ENCODE measurements at places on chromosomes 7 and 10.

- DNase-seq: no peak
Measured at GRCh38 chr7:154566877-154567276, 436.0 kb downstream of the PAXIP1 start.

DNA sequence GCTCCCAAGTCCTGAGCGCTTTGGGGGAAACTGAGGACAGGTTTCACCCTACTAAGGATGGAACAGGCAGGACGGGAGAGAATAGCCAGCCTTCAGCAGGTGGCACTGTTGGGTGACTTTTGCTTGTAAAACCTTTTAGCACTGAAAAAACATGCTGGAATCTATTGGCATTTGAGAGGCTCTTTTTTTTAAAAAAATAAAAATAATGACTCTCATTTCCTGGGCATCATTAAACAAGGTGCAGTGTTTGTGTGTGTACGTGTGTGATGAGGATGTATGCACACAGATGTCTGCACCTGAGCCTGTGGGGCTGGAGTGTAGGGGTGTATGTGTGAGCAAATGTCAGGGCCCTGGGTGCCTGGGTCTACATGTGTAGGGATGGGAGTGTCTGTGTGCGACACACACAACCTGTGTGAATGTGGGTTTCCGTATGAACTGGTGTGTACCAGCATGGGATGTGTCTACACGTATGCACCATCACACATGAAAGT, 177.9 kb downstream of the RPS24 start:
- peak; percentile 59 for DNase-seq

- peak; percentile 69 for DNase-seq
Measured at GRCh38 chr10:130127364-130128061, 8.7 kb upstream of the GLRX3 start.

GRCh38 chr7:92717623-92717992, 118.8 kb downstream of the CDK6 start:
- DNase-seq: peak; percentile 51

GRCh38 chr10:112812586-112812985, 137.5 kb upstream of the TCF7L2 start:
- DNase-seq: no peak

GRCh38 chr7:27866256-27866655, 126.3 kb downstream of the TAX1BP1 start:
- no peak for DNase-seq

DNA sequence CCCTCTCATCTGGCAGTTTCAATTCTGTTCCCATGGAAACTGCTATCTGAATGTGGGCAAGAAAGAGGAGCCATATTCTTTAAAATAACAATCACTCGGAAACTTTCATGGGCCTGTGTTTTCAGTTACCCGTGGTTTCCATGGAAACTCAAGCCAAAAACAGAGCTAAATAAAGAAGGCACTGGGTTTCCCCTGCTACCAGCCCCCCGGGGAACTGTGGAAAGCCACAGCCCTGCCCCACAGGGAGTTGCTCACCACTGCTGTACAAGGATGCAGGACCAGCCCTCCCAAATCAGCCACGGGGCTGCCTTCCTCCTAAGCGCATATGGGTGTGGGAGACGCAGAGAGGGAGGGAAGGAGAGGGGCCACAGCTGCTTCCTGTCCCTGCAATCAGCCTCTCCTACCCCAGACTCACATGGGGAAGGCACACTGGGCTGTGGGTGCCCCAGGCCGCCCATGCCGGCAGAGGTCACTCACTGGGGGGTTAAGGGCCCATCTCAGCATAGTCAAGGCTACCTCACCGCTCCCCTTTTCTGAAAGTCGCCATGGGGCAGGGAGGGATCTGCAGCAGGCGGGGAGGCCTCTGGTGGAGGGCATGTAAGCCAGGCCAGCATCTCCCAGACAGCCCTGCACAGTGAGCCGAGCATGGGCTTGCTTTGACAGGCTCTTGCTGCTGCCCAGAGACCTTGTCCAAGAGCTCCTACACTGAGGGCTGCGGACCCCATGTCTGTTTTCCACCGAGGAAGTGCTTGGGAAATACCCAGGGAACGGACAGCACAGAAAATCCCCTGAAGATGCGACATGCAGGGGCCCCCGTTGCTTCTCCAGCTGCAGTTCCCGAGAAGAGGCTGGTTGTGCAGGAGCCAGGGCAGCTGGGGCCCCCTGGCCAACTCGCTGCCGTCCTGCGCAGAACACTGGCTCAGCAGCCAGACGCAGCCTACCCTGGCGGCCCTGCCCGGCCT, 157.3 kb upstream of the PPP2R2D start:
- DNase-seq: no peak

DNA sequence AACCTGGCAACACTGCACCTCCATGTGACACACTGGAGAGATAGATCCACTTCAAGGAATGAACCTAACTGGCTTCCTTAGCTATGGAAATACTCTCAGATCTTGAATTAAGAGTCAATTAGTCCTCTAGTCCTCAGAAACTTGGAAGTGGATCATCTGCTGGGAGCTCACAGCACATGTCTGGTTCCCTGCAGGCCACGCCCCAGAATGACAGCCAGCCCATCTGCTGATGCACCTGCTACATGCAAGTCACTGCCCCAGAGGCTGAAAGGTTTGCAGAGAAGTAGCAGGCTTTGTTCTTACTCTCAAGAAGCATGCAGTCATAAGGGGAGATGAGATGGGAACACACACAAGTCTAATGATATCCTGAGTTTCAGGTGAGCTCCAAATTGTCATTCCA, 275.9 kb downstream of the SKAP2 start:
- no peak for DNase-seq

DNA sequence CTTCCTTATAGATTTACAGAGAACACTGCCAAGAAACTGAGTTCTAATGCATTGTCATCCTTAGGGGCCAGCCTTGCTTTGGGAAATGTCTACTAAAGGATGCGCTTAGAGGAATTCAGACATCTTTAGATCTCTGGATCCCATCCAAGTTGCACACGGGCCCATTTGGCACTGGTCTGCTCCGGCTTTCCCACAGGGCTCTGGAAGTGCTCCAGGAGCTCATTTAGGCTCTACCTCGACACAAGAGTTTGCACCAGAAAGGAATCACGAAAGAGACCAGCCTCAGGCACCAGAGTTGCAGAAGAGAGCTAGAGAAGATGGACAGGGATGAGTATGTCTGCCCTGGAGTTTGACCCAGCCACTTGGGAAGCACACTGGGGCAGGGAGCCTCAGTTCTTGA, 150.1 kb upstream of the TMEM72 start:
- no peak for DNase-seq

GRCh38 chr10:95286707-95287106, 4.1 kb downstream of the PDLIM1 start:
- no peak for DNase-seq

DNA sequence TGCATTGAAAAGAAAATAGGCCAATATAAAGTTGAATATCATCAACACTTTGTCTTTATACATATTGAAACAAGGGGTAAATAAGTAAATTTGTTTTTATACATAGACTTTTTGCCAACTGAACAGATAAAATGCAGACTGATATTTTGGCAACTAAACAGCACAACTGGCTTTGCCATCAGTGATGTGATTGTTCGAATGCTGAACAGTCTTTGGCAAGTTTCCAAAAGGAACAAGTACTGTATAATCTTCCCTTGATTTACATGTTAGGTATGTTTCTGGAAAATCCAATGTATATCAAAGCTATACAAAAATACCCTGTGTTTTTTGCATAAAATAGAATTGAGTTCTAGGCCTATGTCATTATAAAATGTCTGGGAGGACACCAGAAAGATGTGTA, 18.2 kb upstream of the ANKRD1 start:
- no peak for DNase-seq

DNA sequence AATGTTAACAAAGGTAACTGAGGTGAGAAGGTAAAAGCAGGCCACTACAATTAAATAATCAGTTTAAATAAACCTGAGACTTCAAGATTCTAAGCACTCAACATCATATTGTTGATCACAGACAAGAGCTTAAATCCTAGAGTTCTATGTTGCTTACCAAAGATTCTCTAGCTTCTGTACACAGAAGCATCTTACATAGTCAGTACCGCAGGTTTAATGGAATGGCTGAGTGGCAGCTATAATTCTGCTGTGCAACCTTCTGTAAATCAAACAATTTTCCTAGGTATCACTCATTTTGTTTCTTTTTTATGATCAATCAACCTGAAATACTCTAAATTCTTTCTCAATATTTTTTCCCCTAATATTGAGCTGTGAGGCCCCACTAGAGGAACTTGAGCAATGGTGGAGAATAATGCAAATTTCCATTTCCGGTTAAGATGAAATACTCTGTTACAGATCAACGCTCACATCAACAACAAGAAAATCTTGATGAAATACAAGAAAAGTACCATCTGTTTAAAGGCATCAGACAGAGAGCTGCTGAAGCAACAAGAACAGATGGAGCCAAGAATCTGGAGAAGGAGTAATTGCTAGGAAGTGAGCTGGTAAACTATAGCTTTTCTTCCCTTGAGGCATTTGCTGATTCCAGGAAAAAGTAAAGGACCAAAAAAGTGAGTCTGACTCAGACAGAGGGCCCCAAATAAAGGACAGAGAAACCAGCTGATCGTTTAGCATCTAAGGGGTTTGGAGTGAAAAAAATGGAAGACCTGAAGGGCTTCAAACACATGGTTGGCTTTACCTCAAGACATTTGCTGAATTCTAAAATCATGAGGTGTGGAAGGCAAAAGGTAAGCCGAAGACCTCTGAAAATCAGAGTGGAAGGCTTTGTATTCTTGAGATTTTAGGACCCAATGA, 22.6 kb downstream of the PNPLA8 start:
- DNase-seq: no peak

DNA sequence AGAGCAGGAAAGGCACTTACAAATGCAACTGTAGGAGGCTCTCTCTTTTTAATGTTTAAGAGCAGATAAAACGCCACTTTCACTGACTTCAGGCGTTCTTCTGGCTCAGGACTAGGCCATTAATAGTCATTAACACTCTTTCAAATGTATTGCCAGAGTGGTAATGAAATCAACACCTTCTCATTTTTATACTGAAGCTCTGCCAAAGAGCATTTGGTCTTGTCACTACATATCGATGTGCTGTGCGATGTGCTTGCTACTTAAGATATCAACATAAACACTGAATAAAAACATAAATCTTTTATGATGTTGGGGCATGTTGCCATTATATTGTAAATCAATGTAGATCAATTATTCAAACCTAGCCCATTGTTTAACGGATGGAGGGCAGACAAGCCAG, 634.7 kb downstream of the ARL4A start:
- no peak for DNase-seq

- DNase-seq: no peak
Measured at GRCh38 chr7:16874066-16874465, 7.7 kb downstream of the AGR3 start.

DNA sequence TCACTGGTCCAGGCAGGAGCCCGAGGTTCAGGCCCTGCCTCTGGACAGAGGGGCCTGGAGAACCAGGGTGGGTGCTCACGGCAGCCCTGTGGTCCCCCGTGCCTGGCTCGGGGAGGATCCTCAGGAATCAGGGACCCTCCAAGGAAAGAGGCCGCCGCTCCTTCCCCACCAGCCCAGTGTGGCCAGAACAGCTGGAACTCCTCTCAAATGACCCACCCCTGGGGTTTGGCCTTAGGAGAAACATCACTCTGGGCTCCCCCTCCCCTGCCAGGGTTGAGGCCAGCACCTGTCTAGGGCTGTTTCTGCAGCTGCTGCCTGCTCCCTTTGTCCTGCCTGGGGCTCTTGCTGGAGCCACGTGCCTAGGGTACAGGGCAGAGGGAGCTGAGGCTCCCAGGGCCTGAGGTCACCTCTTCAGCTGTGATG, 161.0 kb downstream of the RNF216 start:
- no peak for DNase-seq

DNA sequence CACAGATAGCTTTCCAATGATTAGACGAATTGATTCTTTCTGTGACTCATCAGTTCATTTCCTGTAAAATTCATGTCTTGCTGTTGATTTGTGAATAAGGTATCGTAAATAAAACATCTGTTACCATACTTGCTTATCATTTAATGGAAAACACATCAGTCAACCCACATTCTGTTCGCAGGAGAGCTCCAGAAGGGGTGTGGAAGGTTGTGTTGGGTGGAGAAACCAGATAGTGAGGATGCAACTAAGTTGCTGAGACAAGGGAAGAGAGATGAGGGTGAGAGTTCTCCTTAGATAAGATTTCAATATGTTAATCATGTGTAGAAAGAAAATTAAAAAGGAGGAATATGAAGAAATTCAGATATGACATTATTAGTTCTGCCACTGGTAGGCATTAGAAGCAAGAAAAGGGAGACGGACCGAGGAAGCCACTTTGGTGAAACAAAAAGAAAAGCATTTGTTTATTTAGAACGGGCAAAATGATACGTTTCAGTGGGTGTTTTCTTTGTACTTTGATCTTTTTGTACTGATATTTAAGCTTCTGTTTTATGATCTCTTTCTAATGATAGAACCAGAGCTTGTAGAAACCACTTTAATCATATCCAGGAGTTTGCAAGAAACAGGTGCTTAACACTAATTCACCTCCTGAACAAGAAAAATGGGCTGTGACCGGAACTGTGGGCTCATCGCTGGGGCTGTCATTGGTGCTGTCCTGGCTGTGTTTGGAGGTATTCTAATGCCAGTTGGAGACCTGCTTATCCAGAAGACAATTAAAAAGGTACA, 7.8 kb downstream of the CD36 start:
- DNase-seq: no peak

DNA sequence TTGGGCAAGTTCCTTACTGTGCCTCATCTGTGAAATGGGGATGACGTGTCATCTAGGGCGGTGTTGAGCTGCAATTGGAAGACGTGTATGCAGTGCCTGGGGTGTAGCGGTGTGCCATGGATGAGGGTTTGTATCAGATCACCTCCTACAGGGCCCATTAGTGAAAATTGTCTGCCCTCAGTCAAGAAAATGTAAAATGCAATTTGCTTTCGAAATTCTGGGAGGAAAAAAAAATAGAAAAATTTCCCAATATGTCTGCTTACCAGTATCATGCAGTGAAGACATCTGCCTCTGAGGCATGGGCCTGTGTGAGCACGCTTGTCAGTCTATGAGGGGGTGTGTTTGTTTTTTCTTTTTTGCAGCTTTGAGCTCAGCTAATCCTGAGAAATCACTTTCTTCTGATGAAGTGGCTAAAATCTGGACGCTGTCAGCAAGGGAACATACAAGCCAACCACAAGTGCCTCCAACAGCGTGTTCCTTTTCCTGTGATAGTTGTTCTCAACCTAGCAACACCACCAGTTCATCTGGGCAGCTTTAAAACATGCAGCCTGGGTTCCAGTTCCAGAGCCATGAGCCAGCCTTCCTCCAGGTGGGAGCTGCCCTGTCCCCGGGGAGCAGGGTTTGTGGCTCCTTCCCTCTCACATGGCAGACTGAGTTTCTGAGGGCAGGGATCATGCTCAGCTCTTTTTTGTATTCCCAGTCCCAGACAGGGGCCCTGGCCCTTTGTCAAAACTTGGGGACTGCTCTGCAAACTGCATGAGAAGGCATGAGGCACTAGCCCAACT, 10.3 kb downstream of the FAM241B start:
- peak; percentile 27 for DNase-seq

- no peak for DNase-seq
Measured at GRCh38 chr7:30450983-30451497, 27.5 kb downstream of the NOD1 start.

Data from amniotic epithelial cell (primary cell).